IMR-90 (cell line): ENCODE measurements at places on chromosomes 1 and 21. TPM values are rescaled to one million over a fixed set of nuclear protein-coding genes. Genes with fewer than 3 reads are reported as not detected.

DNA sequence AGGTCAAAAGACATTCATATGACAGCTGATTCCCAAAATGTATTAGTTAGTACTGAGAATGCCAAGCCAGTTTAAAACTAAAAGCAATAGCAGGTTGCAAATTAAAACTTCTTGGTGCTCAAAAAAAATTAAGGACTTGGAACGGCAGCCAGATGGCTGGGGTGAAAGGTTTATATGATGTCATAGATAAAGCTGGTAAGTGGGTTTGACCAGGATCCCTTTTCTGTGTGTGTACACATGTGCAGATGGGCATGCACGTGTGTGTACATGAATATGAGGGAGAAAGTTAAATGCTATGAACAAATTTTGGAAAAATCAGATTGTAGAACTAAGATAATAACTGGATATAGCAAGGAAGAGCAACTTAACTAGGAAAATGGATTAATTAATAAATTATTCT is 39.1 kb upstream of the DPH5 start:
- DNase-seq = no peak

GRCh38 chr1:201983380-201983805 is 945 bp downstream of the RNPEP start:
- DNase-seq = no peak

DNA sequence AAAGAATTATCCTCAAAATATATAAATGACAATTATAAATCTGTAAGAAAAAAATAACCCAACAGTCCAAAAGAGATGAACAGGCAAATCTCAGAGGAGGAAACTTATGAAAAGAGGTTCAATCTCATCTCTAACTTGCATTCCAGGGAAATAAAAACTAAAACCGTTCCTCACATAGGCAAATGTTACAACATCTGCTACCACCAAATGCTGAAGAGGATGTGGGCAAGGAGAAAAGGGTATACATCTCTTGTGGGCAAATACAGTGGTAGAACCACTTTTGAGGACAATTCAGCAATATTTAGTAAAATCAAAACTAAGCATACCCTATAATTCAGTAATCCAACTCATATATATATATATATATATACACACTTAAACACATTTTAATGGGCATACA is 33.7 kb upstream of the SGIP1 start:
- no peak for DNase-seq

DNA sequence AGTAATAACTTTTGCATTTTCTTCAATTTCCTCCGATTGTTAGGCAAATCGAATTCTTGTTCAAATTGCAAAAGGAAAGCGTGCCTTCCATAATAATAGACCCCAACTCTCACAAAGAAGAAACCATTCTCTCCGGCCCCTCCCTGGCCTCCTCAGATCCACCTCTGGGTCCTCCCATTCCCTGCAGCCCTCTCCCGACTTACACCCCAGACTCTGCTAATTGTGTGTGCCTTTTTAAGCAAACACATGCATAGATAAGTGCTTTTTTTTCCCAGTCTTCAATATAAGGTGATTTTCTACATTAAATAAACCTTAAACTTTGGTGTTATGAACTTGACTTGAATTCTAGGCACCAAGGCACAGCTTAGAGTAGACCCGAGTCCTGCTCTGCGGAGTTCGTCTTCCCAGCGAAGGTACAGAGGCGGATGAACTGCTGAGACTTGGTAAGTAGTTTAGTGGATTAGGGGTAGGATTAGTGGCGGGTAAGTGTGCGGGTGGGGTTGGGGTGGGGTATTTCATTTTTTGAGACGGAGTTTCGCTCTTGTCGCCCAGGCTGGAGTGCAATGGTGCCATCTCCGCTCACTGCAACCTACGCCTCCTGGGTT is 1.5 kb downstream of the L1TD1 start:
- no peak for DNase-seq

DNA sequence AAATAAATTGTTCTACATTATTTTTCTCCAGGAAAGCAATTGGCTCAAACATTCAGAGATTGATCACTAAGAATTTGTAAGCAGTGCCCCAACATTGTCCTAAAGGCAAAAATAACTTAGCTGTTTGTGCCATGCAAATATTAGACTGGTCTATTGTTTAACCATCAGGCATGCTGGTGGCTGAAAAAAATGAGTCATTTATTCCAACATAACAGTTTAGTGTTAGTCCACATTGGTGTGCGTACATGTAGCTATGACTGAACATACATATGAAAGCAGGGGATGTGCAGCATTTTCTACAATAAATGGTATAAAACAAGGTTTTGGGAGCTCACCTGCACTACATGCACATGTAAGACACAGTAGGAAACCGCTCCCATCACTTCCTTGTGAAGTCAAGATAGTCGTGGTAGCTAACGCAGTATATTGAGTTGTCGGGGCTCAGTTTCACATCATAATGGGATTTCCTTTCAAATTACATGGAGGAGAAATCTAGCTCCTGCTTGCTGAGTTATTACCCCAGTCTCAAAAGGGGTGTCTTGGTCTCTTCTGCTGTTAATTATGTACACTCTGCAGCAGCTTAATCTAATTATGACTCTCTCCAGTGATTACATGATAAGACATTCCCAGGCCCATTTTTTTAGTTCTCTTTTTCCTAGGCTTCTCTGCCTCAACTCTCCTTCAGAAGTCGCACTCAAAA is 199.4 kb downstream of the LYPLAL1 start:
- no peak for DNase-seq

- no peak for DNase-seq
Measured at GRCh38 chr1:242651817-242652216, 127.3 kb upstream of the PLD5 start.

Gene TEKT2
- polyA plus RNA-seq = 0.14 TPM in 1 of 2 replicates, not detected in the other

Gene FCN3
- not detected in 2 replicates for polyA plus RNA-seq
